Fibroblast of lung (primary cell): ENCODE measurements at places on chromosomes 5 and 9. TPM values are rescaled to one million over a fixed set of nuclear protein-coding genes. Genes with fewer than 3 reads are reported as not detected.

LURAP1L gene
- total RNA-seq = 87.6 and 94.1 TPM in 2 replicates

CCDC107 gene
- total RNA-seq = 15.4 and 20.6 TPM in 2 replicates

DNA sequence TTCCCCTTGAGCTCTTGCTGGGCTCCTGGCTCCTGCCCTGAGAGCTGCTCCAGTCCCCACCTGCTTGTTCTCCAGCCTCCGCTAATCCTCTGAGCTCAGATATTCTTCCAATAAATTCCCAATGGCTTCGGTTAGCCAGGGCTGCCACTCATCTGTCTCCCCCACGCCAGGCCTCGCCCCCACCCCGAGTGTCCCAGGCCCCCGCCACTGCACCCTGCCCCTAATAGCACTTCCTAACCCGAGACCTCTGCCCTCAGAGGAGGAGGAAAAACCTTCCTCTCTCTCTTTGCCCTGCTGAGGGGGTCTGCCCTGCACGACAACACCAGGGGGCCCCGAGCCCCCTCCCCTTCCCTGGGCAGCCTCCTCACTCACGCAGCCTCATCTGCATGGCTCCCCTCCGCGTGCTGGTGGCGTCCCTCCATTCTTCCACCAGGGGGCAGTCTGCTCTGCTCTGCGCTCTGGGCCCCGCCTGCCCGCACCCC is 5.4 kb upstream of the LCN15 start:
- H3K36me3 ChIP-seq = no peaks in the 10 kb centered on the region
- no peak overlapping the region for H3K27ac ChIP-seq
- no peak for DNase-seq
- no peak overlapping the region for H3K4me3 ChIP-seq
- H3K4me1 ChIP-seq = no peaks in the 10 kb centered on the region
- peaks cover 8% of the 10 kb centered on the region for H3K27me3 ChIP-seq

DNA sequence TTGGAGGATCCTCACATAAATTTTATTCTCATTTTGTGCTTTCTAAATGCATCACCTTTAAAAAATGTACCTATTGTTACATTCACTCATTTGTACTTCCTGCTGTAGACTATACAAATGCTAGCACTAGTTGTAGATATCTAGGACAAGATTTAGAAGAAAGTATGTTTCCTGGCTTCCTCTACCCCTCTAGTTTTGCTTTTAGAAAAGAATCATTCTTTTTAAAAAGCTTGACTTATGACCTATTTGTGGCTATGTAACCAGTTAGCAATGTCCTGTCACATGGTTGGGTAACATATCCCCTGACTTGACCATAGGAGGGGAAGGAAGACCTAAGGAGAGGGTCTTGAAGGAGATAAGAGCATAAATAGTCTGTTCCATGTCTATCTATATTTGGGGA is 13.3 kb downstream of the CAMK4 start:
- H3K4me3 ChIP-seq = no peak overlapping the region
- H3K27ac ChIP-seq = no peak overlapping the region
- H3K27me3 ChIP-seq = no peaks in the 10 kb centered on the region
- no peaks in the 10 kb centered on the region for H3K36me3 ChIP-seq
- DNase-seq = peak; percentile 58

- no peaks in the 10 kb centered on the region for H3K36me3 ChIP-seq
- no peak overlapping the region for H3K27ac ChIP-seq
- no peaks in the 10 kb centered on the region for H3K27me3 ChIP-seq
- no peak overlapping the region for H3K4me3 ChIP-seq
- DNase-seq = no peak
These were observed 23.6 kb downstream of the STC2 start for GRCh38 chr5:173304591-173304988.

DNA sequence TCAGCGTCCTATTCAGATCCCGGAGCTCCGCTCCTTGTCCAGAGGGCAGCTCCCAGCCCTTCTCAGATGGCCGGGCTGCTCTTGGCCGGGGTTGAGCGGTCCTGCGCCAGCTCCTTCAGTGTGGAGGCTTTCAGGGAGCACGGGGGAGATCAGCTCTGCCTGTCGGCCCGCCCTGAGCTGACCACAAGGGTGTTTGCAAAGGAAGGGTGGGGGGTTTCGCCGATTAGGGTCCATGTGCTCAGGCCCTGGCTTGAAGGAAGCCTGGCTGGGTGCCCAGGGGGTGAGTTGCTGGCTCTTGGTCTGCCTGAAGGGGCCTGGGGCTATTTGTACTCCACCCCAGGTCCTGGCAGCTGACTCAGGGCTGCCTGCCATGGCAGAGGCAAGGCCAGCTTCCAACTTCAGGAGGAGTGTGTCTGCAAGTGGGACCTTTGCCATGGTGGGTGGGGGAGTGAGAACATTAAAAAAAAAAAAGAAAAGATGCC is 250.1 kb upstream of the KLF4 start:
- peak overlapping the region; percentile 56 for H3K27ac ChIP-seq
- no peak overlapping the region for H3K4me3 ChIP-seq
- H3K4me1 ChIP-seq = peaks cover 30% of the 10 kb centered on the region
- peak; percentile 70 for DNase-seq
- H3K36me3 ChIP-seq = no peaks in the 10 kb centered on the region
- H3K27me3 ChIP-seq = no peaks in the 10 kb centered on the region

GRCh38 chr9:89461265-89461664 is 36.6 kb downstream of the SEMA4D start:
- H3K27ac ChIP-seq = no peak overlapping the region
- peak; percentile 87 for DNase-seq
- no peaks in the 10 kb centered on the region for H3K36me3 ChIP-seq

DNA sequence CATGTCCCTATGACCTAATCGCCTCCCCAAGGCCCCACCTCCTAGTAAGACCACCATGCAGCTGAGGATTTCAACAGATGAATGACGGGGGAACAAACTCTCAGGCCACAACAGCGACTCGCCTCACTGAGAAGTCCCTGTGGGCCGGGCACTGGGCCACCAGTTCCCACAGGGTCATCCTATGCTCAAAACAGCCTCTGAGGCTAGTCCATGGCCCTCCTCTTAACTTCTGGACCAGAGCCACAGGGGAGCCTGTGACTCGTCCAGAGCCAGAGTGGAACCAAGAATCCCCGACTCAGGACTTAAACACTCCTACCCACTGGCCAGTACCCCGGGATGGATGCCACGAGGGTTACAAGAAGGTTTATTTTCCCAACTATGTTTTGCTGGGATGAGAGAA is 12.3 kb downstream of the GFPT2 start:
- DNase-seq = peak; percentile 43
- no peaks in the 10 kb centered on the region for H3K27me3 ChIP-seq
- H3K36me3 ChIP-seq = peaks cover under 1% of the 10 kb centered on the region
- no peak overlapping the region for H3K4me3 ChIP-seq

DNA sequence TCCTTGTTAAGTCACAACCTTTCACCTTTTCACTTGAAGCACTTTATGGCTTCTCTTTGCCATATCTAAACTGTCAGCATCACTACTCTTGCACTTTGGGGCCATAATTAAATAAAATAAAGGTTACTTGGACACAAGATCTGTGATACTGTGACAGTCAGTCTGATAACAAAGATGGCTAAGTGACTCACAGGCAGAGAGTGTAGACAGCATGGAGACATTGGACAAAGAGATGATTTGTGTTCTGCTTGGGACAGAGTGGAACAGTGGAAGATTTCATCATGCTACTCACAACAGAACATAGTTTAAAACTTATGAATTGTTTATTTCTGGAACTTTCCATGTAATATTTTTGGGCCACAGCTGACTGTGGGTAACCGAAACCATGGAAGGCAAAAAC is 81.7 kb upstream of the SMC5 start:
- no peaks in the 10 kb centered on the region for H3K36me3 ChIP-seq
- no peaks in the 10 kb centered on the region for H3K27me3 ChIP-seq
- no peak overlapping the region for H3K4me3 ChIP-seq
- H3K4me1 ChIP-seq = no peaks in the 10 kb centered on the region
- no peak for DNase-seq

DNA sequence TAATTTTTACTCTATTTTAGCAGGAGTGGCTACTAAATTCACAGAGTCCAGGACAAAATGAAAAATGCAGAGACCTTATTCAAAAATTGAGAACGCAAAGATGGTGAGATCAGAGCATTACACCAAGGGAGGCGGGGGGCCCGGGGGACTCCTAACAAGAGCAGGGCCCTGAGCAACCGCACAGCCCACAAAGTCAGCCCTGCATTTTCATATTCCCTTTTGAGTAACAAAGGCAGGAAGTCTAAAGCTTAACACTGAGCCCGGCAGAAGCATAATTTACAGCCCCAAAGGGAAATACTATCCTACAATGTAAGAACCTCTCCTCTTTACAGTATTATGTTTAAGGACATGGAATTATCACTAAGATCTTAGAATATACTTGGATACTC is 69.4 kb downstream of the TLE1 start:
- H3K4me1 ChIP-seq = peaks cover 12% of the 10 kb centered on the region
- H3K4me3 ChIP-seq = no peak overlapping the region
- H3K36me3 ChIP-seq = no peaks in the 10 kb centered on the region
- DNase-seq = no peak
- H3K27me3 ChIP-seq = no peaks in the 10 kb centered on the region

- H3K36me3 ChIP-seq = no peaks in the 10 kb centered on the region
- no peaks in the 10 kb centered on the region for H3K27me3 ChIP-seq
- H3K4me3 ChIP-seq = no peak overlapping the region
- no peak overlapping the region for H3K27ac ChIP-seq
- no peaks in the 10 kb centered on the region for H3K4me1 ChIP-seq
These were observed 39.1 kb downstream of the SMIM15 start for GRCh38 chr5:61123145-61123544.

DNA sequence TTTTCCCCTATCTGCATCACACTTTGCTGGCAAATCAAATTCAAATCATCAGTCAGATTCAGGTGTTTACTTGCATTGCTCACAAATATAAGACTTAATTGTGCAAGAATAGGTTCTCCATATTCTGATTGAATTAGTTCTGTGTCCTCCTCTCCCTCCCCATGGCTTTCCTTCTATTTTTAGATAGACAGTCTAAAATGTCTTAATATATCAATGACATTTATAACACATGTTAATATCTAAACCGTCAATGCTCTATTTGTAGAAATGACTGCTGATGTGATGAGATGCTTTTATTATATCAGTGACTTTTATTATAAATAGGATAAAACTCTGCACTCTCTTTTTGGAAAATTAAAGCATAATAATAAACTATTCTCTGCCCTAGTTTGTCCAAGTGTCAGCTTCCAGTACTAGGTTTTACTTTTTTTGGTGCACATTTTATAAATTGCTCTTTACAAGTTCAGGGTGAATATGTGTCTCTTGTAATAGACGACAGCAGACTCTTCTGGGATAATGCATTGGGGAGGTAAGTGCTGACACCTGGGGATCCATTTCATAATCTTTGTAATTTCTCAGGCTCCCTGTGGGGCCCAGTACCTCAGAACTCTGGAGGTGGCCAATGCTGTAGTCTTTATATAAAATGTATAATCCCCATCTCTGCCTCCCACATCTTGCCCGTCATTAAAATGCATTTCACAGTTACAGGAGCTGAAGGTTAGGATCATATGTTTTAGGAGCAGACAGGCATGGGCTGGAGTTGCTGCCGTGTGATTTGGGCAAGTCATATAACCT is 321.5 kb downstream of the BRINP1 start:
- H3K4me1 ChIP-seq = no peaks in the 10 kb centered on the region
- H3K4me3 ChIP-seq = no peak overlapping the region
- H3K27ac ChIP-seq = no peak overlapping the region

DNA sequence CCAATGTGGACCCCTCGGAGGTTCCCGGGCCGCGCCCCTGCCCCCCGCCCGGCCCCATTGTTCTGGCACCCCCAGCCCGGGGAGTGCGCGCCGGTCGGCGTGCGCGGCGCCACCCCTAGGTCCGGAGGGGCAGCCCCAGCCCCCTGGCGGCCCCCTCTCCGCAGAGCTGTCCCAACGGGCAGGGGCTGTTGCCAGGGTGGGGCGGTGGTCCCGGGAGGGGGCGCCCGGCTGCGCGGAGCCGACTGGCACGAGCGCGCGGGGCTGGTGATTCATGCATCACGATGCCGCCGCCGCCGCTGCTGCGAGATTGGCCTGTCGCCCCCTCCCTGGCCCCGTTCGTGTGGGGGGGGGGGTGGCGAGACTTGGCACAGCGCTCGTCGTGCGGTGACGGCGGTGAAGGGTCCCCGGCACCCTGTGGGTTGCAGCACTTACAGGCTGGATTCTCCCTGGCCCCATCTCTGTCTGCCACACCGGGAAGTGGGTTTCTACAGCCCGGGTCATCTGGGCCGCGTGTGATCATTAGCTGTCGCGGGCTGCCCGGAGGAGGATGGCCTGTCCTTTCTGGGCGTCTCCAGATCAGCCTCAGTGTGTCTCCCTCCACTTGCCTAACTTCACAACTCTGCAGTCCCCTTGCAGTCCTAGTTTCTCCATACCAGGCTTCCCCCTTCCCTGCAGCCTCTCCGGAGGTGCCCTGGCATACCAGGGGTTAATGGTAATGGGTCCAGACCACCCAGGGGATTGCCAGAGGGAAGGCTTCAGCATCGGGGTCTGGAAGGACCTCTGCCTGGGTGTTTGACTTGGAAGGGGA is 858 bp downstream of the NCS1 start:
- H3K4me3 ChIP-seq = peak overlapping the region; percentile 54
- H3K27me3 ChIP-seq = no peaks in the 10 kb centered on the region

- H3K4me3 ChIP-seq = no peak overlapping the region
- DNase-seq = no peak
- H3K27me3 ChIP-seq = no peaks in the 10 kb centered on the region
- H3K36me3 ChIP-seq = no peaks in the 10 kb centered on the region
- no peaks in the 10 kb centered on the region for H3K4me1 ChIP-seq
- H3K27ac ChIP-seq = no peak overlapping the region
These were observed 109.5 kb downstream of the TENT4A start for GRCh38 chr5:6822556-6823343.

GRCh38 chr5:82560561-82560960 is 282.4 kb upstream of the RPS23 start:
- H3K36me3 ChIP-seq = no peaks in the 10 kb centered on the region
- no peak for DNase-seq
- H3K4me3 ChIP-seq = no peak overlapping the region

- no peaks in the 10 kb centered on the region for H3K4me1 ChIP-seq
- no peaks in the 10 kb centered on the region for H3K27me3 ChIP-seq
- DNase-seq = no peak
These were observed 30.6 kb upstream of the PPP1R2B start for GRCh38 chr5:156819537-156819936.

GRCh38 chr9:4639420-4639819 is 22.7 kb upstream of the PLPP6 start:
- DNase-seq = no peak
- no peak overlapping the region for H3K27ac ChIP-seq
- H3K4me3 ChIP-seq = no peak overlapping the region
- H3K4me1 ChIP-seq = no peaks in the 10 kb centered on the region

GRCh38 chr5:131274326-131275063 is 10.6 kb downstream of the CDC42SE2 start:
- no peaks in the 10 kb centered on the region for H3K36me3 ChIP-seq
- H3K27ac ChIP-seq = no peak overlapping the region
- no peak overlapping the region for H3K4me3 ChIP-seq
- peaks cover 2% of the 10 kb centered on the region for H3K4me1 ChIP-seq
- H3K27me3 ChIP-seq = no peaks in the 10 kb centered on the region
- no peak for DNase-seq
